Colonic mucosa (tissue), 4 donors: ENCODE measurements at places on chromosomes 7 and 10. TPM values are rescaled to one million over a fixed set of nuclear protein-coding genes. Genes with fewer than 3 reads are reported as not detected.

The LRRC4 gene
- total RNA-seq = 1.9 TPM

The VIPR2 gene
- 1.3 TPM for total RNA-seq

The METTL27 gene
- total RNA-seq = 7.4 TPM

The TUBAL3 gene
- total RNA-seq = 12.8 TPM

The UFSP1 gene
- 2.1 TPM for total RNA-seq

The CFAP70 gene
- 0.72 TPM for total RNA-seq

The ZNF853 gene
- total RNA-seq = 2.2 TPM

The GIMAP5 gene
- 5.2 TPM for total RNA-seq

The HOXA1 gene
- 2.0 TPM for total RNA-seq

The C10orf67 gene
- not detected for total RNA-seq

The ZPBP gene
- total RNA-seq = not detected

The CCT6A gene
- 77.8 TPM for total RNA-seq

The C7orf33 gene
- not detected for total RNA-seq

The MACROH2A2 gene
- 22.1 TPM for total RNA-seq

The ZNF783 gene
- 8.9 TPM for total RNA-seq

The OR13A1 gene
- not detected for total RNA-seq
